ENCODE measurements at places on chromosomes 1 and 21.

- DNase-seq: no peak
These were observed 127.3 kb downstream of the SIK1 start for GRCh38 chr21:43299441-43300277.

GRCh38 chr1:223135176-223135942 is 7.7 kb downstream of the TLR5 start:
- DNase-seq: no peak

DNA sequence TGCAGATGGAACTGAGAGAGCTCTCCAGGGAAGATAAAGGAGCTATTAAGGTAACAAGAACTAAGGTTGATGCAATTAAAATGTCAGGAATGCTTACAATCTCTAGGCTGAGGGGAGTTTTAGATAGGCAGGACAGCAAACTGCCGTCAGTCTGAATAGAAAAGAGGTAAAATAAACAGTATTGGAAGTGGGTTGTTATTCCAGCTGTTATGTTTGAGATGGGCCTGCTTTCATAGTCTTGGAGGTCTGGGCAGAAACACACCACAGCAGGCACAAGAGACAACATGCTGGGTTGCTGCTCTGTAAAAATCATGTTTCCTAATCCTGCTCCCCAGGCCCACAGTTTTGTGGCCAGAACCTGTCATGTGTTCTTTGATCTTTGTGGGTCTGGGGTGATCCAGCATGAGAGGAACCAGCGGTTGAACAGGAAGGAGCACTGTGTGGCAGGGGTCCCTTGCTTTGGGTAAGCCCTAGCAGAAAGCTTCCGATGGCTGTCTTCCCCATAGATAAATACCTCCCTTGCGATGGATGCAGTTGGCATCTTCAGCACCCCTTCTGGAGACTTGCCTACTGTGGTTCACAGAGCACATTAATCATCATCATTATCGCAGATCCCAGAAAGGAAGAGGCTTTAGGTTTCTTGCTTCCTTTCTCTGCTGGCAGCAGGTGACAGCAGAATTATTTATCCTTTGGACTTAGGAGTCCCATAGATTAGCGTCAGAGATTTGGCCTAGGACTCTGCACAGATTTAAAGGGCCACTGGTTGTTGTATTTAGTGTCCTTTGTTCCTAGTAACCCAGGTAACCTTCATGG is 97.1 kb downstream of the AK5 start:
- no peak for DNase-seq

DNA sequence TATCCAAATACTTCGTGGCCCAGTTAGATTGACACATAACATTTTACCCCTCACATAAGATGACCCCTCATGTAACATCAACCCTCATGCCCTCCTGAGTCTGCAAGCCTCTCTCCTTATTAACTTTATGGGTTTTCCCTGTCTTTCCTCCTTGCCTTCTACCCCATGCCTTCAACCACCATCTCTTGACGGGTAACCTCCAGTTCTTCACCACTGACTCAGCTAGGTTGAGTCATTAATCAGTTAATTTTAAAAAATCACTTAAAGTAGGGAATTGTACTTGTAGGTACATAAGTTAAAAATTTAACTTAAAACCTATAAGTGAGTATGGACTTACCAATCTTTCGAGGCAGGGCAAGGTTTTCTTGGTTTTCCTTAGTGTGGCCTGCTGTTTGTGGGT is 330.7 kb downstream of the CAMTA1 start:
- no peak for DNase-seq

GRCh38 chr1:6247651-6248050 is 3.7 kb downstream of the HES3 start:
- DNase-seq: no peak

GRCh38 chr1:168223681-168224540 is 1.9 kb upstream of the SFT2D2 start:
- DNase-seq: no peak

DNA sequence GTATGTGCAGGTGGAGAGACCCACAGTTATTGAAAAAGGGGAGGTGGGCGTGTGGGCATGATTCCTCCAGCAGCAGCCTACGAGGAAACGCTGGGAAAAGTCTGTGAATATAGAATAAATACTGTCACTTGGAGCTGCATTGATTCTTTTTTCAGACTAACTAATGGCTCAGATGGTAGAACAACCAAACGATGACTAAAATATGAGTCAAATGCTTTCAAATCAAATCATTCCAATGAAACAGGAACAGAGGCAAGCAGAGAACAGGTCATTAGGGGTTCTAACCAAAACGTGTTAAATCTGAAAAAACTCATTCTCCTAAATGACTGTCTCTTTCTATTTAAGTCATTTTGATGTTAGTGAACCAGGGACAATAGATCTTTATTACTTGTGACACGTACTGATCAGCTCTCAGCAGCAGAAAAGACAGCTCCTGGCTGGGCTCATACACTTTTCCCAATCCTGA is 35.1 kb upstream of the SEC16B start:
- no peak for DNase-seq

GRCh38 chr21:16590186-16590585 is 860.4 kb downstream of the USP25 start:
- no peak for DNase-seq

DNA sequence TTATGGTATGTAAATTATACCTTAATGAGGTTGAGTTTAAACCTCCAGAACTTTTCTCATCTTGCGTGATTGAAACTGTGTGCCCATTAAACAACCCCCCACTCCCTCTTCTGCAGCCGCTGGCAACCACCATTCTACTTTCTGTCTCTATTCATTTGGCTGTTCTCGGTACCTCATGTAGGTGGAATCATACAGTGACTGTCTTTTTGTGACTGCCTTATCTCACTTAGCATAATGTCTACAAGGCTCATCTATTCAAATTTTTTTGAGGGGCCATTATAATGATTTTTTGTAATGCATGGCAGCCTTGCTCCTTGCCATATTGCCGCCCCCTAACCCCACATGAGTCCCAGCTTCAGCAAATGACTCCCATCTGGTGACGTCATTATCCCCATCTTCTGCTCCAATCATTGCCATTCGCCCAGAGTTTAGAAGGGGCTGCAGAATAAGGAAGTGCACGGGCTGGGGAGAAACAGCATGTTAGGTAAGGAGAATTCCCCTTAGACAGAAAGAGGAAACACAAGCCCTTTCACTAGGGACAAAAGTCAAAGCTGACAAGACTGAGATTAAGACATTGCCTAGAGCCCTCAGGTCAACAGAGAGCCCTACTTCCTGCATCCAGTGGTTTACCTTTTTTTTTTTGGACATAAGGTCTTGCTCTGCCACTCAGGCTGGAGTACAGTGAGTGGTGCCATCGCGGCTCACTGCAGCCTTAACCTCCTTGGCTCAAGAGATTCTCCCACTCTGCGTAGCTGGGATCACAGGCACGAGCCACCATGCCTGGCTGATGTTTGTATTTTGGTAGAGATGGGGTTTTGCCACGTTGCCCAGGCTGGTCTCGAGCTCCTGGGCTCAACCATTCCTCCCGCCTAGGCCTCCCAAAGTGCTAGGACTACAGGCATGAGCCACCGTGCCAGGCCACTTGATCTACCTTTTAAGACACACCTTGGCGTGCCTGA is 78.4 kb upstream of the ERRFI1 start:
- no peak for DNase-seq

GRCh38 chr1:158145173-158145719 is 35.4 kb upstream of the CD1D start:
- DNase-seq: no peak

GRCh38 chr1:218785928-218786327 is 387.8 kb upstream of the LYPLAL1 start:
- no peak for DNase-seq

- DNase-seq: no peak
These were observed 17.6 kb downstream of the UTP25 start for GRCh38 chr1:209845408-209845725.

DNA sequence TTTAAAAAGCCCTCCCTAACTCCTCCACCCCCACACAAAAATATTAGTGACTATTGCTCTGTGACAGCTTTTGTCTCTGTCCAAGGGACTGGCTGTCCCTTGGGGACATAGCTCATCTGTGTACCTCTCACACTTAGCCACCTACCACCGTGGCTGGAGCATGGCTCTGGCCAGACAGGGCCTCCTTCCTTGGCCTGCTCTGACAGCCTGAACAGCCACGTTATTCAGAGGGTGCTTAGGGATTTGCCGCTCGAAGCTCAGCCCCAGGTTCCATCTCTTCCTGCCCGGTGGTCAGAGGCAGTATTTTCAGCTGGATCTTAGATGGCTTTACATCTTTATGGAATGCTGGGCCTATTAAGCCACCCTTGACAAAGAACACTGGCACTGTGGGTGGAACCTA is 6.1 kb upstream of the CELSR2 start:
- no peak for DNase-seq

DNA sequence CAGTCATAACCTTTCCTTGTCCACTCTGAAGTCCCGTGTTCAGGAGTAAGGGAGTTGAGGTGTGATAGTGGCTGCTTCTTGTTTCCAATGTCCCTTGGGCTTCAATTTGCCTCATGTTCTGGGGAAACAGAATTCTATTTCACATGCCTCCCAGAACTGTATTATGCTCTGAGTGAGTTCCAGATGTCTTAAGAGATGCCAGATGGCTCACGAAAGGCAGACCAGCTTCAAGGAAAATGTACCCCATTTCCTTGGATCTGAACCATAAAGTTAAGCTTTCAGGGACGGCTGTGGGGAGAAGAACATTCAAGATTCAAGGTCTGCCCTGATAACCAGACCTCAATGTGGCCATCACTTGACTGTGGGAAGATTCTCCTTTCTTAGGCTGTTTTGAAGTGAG is 42.4 kb downstream of the C1orf87 start:
- no peak for DNase-seq

- no peak for DNase-seq
These were observed 36.7 kb downstream of the KCNQ4 start for GRCh38 chr1:40820251-40820797.

DNA sequence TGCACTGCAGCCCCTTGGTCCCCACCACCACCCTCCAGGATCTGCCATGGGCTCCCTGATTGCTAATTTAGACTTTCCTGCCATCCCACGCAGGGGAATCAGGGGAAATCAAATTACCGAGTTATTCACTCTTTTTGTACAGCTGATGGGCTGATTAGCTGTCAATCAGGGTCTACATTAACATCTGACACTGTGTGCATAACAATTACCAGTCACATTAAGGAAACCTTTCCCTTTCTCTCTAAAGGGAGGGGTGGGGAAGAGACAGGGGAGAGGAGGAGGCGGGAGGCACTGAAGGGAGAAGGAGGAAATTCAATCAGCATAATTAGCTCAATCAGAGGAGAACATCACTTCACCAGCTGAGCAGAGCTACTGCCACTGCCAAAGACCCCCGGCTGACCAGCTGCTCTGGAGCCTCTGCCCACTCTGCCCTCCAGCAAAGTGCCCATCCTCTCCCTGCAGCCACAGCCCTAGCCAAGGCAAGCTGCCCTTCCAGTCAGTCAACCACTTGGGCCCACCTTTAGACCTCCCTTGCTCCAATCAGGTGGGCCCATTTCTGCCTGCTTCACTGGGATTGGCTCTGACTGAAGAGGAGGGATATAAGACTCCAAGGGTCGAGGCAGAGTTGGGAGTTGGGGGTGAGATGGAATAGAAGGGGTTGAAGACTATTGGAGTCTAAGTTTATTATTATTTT is 199.3 kb upstream of the ZC3H12A start:
- no peak for DNase-seq

DNA sequence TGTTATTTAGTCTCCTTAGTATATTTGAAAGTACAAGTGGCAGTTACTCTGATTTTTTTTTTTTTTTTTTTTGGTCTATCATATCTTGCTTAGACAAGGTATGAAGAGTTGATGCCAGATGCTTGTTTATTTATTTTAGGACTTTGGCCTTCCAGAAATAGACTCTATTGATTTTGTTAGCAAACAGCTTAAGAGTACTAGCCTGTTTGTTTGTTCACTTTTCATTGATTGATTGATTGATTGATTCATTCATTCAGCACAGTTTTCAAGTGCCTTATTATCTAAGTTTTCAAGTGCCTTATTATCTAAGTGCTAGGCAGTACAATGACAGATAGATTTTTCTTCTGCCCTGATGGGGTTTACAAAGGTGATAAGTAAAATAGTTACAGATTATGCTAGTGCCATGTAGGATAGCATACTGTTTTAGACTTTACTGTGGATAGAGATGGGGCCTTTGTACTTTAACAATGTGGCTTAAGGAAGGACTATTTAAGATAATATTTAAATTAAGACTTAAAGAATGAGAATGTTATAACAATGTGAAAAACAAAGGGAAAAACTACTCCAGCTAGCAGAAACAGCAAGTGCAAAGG is 50.5 kb downstream of the MTF2 start:
- no peak for DNase-seq

DNA sequence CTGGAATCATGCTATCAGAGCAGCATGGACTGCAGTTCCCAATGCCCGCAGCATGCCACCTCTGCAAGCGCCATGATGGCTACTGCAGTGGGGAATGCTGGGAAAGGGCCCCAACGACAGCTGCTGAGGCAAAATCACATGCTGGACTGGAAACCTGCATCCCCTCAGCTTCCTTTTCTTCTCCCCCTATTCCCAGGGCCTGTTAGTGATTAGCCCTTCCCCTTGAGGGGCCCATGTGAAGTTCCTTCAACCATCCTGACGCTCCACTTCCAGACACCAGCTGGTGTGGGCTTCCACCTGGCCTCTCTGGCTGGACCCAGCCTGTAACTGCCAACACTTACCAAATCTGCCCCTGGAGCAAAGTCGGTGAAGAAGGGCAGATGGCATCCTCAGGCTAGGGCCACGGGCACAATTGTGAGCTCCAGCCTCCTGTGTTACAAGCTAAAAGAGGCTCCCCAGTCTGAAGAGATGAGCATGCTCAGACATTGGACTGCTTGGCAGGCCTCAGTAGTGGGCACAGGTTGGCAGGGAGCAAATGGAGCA is 22.1 kb upstream of the SDC3 start:
- no peak for DNase-seq

GRCh38 chr1:95368178-95368577 is 134.2 kb downstream of the RWDD3 start:
- no peak for DNase-seq

- DNase-seq: no peak
These were observed 291.3 kb downstream of the OMA1 start for GRCh38 chr1:58255192-58255591.

DNA sequence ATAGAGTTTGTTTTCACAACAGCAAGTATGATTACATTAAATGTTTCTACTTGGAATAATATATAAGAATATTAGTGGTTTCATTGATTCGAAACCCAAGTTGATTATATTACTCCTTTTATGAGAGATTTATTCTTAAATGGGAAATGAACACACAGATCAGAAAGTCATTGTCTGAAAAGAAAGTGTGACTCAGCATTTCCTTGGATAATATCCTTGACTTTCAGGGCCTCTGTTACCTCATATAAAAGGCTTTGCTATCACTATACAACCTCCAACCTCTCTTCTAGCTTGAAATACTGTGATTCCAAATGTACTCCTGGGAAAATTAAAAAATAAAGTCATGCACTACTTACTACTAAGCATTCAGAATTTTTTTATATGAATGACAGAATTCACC is 295.3 kb upstream of the LYPLAL1 start:
- no peak for DNase-seq

DNA sequence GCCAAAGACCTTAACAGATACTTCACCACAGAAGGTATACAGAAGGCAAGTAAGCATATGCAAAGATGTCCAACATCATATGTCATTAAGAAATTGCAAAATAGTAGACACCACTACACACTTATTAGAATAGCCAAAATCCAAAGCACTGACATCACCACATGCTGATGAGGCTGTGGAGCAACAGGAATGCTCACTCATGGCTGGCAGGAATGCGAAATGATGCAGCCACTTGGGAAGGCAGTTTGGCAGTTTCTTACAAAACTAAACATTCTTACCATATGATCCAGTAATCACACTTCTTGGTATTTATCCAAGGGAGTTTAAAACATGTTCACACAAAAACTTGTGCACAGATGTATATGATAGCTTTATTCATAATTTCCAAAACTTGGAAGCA is 261.2 kb upstream of the AJAP1 start:
- no peak for DNase-seq

GRCh38 chr1:180590889-180591288 is 32.1 kb downstream of the OVAAL start:
- no peak for DNase-seq
